Activated CD4-positive, alpha-beta memory T cell treated with anti-CD3 and anti-CD28 coated beads, Interleukin-2, amount 10 ng/mL, durations not matched to agents 7 days and 5 days (primary cell): ENCODE measurements at places on chromosomes 1 and 21. TPM values are rescaled to one million over a fixed set of nuclear protein-coding genes. Genes with fewer than 3 reads are reported as not detected.
A peak's percentile ranks its signal among the peaks of the same experiment; 100 is the strongest.

DNA sequence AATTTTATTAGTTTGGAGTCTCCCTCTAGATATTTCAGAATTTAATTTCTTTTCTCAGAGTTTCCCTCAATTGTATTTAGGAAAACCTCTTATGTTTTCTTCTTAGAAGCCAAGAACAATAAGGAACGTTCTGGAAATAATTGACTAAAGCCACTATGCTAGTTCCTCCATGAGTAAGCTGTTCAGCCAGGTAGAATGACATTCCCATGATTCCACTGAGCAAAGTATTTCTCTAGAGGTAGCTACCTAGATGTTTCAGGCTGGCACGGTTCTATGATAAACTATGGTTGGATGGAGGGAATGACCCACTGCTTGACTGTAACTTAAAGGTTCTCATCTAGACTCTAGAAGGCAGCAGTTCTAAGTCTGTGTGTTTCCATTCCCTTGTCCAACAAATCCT, 62.4 kb downstream of the CLDN17 start:
- DNase-seq = no peak
- H3K27ac ChIP-seq = no peak overlapping the region
- H3K4me3 ChIP-seq = no peak overlapping the region

DNA sequence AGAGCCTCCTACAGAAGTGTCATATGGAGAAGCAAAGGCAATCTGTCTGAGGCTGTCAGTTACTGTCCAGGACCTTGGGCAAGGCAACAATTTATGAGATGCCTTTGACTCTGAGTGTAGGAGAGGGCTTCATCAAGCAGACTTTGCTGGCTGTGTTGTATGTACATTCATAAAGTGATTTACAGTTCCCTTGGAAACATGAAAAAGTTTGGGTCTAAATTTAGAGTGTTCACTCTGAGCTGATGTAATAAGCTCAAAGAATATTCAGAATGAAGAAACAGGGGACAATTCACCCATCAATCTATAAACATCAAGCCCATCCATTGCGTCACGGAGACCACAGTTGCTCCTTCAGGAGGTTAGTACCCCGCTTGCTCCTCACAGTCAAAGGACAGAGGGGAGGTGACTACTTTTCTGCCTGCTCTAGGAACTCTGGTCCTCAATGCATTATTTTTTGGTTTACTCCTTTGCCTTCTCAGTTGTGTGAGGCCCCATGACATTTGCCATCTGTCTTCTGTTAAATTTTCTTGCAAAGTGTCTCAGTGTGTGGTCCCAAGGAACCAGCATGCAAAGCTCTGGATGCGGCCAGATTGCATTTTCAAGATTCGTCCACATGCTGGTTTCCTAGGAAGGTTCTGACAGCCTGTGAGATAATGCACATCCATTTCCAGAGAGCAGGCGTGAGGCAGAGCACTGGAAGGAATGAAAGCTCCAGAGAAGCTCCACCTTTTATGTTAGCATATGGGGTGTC, 241.1 kb upstream of the KIAA0040 start:
- DNase-seq = no peak
- no peak overlapping the region for H3K4me3 ChIP-seq
- no peak overlapping the region for H3K27ac ChIP-seq

DNA sequence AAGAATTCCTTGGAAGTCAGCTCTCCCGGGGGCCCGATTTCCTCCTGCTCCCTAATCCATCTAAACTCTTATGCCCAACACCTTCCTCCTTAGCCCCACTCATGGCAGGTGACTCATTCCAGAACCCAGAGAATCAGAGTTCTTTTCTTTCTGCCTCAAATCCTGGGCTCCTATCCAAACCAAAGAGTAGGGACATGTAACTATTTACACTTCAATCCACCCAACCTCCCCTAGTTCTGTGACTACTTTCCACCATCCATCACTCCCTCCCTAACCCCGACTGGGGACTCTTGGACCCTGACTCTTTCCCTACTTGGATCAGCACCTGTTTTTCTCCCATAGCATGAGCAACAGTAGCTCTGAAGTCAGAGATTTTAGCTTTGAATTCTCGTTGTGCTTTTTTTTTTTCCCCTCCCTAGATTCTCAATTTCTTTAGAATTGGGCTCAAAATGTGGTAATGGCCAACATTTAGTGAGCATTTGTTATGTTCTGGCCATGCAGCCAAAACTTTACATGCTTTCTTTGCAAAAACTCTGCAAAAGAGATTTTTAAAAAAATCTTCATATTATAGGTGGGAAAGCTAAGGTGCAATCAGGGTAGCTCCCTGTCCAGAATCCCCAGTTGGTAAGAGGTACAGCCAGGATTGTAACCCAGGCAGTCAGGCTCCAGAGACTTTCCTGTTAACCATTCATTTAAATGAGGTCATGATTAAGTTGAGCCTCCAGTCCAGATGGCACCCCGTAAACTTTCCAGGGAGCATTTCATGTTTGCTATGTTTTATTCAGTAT, 7.5 kb upstream of the CYP4A11 start:
- H3K27ac ChIP-seq = no peak overlapping the region
- H3K4me3 ChIP-seq = no peak overlapping the region
- peaks cover 17% of the 10 kb centered on the region for H3K27me3 ChIP-seq
- H3K4me1 ChIP-seq = peaks cover 33% of the 10 kb centered on the region
- DNase-seq = no peak

DNA sequence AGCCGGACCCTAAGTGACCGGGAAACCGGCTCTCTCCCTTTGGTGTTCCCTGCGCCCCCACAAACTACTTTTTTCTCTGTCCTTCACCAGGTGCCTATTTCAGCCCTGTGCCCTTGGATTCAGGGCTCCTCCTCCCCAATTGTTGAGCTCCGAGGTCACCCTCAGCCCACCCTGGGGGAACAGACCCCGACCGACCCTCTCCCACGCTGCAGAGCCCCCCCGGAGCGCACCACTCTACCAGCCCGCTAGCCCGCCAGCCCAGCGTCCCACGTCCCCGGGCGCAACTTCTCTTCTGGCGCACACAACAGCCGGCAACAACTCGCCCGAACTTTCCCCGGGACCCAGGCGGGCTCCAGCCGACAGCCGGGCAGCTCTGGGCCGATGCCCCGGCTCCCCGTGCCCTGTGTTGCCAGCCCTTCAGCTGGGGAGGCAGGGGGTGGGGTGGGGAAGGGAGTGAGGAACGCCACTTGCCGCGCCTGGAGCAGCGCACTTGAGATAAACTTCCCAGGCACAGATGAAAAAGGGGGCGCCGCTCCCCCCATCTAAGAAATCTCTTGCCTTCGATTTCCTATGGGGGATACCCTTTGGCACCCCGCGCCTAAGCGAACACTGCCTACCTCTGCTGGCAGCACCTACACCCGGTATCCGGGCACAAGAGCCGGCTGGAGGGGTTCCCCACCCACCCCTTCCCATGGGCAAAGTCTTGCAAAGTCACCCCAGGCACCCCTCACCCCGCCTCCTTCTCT, 997 bp downstream of the CASZ1 start:
- no peak for DNase-seq
- H3K27ac ChIP-seq = no peak overlapping the region
- H3K36me3 ChIP-seq = no peaks in the 10 kb centered on the region

DNA sequence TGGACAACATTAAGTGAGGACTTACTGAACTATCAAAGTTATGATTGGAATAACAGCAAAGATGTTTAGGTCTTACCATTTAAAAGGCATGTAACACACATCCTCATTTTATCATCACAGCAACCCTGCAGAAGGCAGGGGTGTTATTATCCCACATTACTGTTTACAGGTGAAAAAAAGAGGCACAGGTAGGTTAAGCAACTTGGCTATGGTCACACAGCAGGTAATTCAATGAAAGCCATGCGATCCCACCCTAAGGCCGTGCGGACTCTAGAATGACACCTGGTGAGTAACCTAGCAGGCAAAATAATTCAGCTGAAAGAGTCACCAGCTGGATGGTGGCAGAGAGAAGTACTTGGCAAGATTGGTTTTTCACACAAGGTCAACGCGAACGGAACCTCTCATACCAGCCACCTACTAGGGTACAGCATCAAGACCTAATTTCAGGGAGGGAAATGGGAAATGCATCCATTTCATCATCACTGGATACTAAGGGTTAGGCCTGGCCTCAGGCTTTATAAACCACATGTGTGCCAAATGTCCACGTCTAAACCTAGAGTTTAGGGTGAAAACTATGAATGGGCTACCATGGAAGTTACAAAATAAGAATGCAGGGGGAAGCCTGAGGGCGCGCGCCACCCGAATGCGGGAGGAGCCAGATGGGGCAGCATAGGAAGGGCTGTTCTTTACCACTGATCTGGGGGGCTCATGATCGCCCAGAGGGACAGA, 85.3 kb downstream of the SLC66A1 start:
- no peak overlapping the region for H3K27ac ChIP-seq
- no peaks in the 10 kb centered on the region for H3K27me3 ChIP-seq
- H3K36me3 ChIP-seq = peaks cover 27% of the 10 kb centered on the region
- no peak for DNase-seq
- peaks cover 47% of the 10 kb centered on the region for H3K4me1 ChIP-seq
- H3K4me3 ChIP-seq = no peak overlapping the region

GRCh38 chr1:48726139-48726538, 50.6 kb downstream of the BEND5 start:
- no peaks in the 10 kb centered on the region for H3K36me3 ChIP-seq
- H3K4me3 ChIP-seq = no peak overlapping the region
- no peak overlapping the region for H3K27ac ChIP-seq
- no peak for DNase-seq
- peaks cover 2% of the 10 kb centered on the region for H3K4me1 ChIP-seq

DNA sequence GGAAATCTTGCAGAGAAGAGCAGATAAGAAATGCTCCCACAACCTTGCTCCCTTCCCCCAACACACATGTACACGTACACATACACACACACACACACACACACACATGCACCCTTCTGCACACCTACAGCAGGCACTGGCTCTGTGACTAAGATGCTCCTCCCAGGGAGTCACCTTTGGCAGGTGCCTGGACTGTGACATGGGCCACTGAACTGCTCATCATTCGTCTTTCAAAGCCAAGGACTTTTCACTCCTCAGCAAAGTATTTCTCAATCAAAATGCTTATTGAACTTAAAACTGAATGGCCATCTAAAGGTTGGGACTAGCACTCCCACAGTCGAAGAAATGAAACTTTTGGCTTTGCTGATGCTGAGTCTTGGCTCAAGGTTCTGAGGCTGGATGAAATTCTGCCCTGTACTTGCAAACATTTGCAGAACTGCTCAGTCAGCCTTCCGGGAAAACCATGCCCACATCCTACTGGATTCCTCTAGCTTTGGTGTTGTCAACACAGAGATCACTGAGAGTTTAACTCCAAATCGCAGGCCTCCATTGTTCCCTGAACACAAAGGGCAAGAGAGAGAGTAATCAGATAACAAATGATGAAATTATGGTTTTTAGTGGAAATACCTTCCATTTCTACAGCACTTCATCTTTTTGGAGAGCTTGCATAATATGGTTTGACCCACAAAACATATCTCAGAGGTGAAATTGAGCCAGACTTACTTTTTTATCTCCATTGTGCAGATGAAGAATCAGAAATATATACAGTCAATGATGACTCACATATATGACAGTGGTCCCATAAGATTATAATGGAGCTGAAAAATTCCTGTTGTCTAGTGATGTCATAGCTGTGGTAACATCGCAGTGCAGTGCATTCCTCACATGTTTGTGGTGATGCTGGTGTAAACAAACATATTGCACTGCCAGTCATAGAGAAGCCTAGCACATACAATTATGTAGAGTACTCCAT, 72.4 kb upstream of the BCAR3 start:
- DNase-seq = no peak
- no peak overlapping the region for H3K4me3 ChIP-seq
- H3K27ac ChIP-seq = peak overlapping the region; percentile 18
- H3K4me1 ChIP-seq = peaks cover 41% of the 10 kb centered on the region

GRCh38 chr1:63173161-63173560, 149.2 kb upstream of the FOXD3 start:
- no peaks in the 10 kb centered on the region for H3K4me1 ChIP-seq
- H3K27me3 ChIP-seq = peaks cover 2% of the 10 kb centered on the region
- H3K36me3 ChIP-seq = no peaks in the 10 kb centered on the region
- H3K4me3 ChIP-seq = no peak overlapping the region

DNA sequence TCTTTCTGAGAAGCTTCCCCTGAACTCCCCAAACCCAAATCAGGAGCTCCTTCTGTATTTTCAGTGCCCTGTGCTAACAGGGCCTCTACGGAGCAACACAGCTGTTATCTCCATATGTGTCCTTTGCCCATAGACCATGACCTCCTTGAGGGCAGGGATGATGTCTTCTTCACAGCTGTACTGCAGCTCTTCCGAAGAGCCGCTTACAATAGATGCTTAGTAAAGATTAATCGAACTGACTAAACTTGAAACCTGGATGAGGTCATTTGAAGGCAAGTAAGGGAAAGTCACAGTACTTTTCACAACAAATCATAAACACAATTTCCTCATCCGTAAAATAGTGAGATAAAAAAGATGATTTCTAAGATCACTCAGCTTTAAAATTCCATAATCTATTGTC, 4.4 kb upstream of the KCNN3 start:
- peaks cover 50% of the 10 kb centered on the region for H3K27me3 ChIP-seq
- H3K4me1 ChIP-seq = peaks cover 26% of the 10 kb centered on the region
- H3K4me3 ChIP-seq = no peak overlapping the region
- no peaks in the 10 kb centered on the region for H3K36me3 ChIP-seq

DNA sequence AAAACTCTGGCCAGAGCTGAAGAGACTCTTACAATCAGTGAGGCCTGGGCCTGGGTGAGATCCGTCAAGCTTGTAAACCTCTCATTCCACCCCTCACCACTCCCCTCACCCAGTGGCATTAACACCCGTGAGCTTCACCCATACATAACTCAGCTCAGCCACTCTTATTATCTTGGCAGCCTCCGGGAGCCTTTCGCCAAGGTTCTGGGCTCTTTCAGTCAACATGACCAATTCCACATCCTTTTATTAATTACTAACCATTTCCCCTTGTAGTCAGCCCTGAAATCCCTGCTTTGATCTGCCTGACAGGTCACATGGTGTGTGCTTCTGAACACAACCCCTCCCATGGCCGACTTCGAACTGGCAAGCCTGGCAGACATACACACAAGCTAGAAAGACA, 134.8 kb downstream of the SETD4 start:
- H3K4me3 ChIP-seq = no peak overlapping the region
- no peak for DNase-seq
- no peaks in the 10 kb centered on the region for H3K4me1 ChIP-seq
- no peaks in the 10 kb centered on the region for H3K36me3 ChIP-seq
- H3K27ac ChIP-seq = no peak overlapping the region
- H3K27me3 ChIP-seq = peaks cover 19% of the 10 kb centered on the region

- peak; percentile 56 for DNase-seq
- H3K27ac ChIP-seq = no peak overlapping the region
Measured at GRCh38 chr1:165129568-165130164, 226.8 kb downstream of the LMX1A start.

DNA sequence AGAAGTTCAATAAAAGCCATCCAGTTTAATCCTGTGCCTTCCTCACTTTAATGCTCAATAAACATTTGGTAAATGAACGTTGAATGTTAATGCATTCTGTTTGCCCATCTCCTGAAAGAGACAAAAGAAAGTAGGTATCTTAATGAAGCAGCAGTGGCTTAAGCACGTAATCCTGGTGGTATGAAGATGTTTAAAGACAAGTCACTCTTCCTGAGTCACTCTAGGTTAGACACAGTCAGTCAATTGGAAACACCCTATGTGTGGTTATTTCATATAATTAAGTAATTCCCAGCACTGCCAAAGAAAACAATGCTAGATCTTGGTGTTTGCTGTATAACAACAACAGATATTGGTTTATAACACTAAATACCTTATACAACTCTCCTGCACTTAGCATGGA, 334.0 kb upstream of the FMN2 start:
- H3K27ac ChIP-seq = no peak overlapping the region
- H3K36me3 ChIP-seq = no peaks in the 10 kb centered on the region
- DNase-seq = no peak
- no peaks in the 10 kb centered on the region for H3K4me1 ChIP-seq
- no peaks in the 10 kb centered on the region for H3K27me3 ChIP-seq

The USP21 gene
- 32.5 TPM for total RNA-seq

The NOS1AP gene
- not detected for total RNA-seq
